ENCODE measurements at places on chromosomes 3 and 15.
A peak's percentile ranks its signal among the peaks of the same experiment; 100 is the strongest.

DNA sequence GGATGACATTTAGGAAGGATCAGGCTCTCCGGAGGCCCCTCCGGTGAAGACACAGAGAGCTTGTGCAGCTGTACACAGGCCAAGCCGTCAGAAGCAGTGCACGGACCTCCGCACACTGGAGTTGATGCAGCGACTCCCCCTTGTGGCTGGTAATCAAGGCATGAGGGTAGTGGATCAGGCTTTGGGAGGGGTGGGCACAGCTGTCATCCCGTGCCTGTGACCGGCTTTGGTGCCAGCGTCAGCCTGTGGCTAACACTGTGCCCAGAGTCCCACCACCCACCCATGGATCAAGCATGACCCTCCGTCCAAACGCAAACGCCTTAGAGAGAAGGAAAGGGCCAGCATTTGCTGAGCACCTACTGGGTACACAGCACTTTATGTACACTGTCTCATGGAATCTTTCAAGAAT lies 8.2 kb upstream of the GRIP2 start:
- DNase-seq, result peak; percentile 81

DNA sequence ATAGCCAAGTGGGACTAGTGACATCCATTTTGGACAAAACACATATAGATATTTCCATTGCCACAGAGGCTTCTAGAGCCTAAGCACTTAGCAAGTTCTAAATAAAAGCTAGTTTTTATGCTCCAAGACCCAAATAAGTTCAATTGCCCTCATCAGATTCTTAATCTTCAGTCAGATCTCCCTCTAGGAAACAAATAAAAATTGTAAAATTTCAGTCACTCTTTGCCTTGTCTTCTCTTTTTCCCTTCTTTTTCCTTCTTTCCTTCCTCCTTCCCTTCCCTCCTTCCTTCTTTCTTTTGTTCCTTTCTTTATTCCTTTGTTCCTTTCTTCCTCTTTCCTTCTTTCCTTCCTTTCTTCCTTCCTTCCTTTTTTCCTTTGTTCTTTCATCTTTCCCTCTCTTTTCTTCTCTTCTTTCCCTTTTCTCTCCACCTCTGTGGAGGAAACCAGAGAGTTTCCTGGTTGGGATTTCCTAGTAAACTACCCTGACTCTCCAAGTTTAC lies 68.8 kb upstream of the GADL1 start:
- DNase-seq, result no peak

DNA sequence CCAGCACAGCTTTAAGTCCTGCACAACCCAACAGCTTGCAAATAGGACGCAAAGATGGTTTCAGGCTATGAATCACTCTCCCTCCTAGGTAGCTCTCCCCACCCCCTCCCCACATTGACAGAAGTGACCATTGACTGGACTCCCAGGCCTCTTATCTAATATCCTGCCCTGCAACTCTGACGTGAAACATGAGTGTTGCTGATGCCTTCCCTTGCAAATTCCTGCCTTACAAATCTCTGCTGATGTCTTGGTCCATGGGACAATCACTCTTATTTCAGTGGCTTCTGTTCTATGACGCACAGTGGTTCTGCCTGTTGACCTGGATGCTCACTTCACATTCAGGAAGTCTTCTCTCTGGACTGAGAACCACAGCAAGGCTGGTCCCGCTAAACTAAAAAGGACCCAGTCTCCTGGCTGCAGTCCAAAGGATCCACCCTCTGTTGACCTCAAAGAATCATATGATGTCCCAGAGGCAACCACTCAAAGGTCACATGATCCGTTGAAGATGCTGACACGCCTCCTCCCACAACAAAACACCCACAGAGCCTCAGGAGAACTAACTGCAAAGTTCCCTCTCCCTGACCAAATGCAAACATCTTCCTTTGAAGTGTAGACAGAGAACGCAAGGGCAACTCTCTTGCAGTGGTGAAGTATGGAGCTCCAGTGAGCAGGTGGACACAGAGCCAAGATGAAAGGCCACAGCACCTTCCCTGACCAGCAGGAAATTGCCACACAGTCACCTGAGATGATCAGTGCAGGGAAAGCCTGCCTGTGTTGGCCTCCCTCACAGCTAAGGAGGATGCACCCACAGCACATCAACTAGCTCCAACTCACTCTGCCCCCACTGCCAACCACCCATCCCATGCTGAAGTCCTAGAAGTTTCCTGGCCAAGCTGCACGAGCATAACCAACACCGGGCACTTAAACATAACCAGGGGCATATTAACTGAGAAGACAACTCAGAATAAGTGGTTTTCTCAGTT lies 112.3 kb downstream of the ADAMTS17 start:
- no peak for DNase-seq

- no peak for DNase-seq
Observed at GRCh38 chr3:114078126-114078525, 21.6 kb downstream of the QTRT2 start.

- no peak for DNase-seq
Observed at GRCh38 chr3:22228705-22229104, 477.7 kb upstream of the ZNF385D start.

- DNase-seq, result no peak
Observed at GRCh38 chr3:27713435-27714145, 8.5 kb downstream of the EOMES start.

GRCh38 chr15:87710406-87710805 lies 546.1 kb downstream of the NTRK3 start:
- no peak for DNase-seq

DNA sequence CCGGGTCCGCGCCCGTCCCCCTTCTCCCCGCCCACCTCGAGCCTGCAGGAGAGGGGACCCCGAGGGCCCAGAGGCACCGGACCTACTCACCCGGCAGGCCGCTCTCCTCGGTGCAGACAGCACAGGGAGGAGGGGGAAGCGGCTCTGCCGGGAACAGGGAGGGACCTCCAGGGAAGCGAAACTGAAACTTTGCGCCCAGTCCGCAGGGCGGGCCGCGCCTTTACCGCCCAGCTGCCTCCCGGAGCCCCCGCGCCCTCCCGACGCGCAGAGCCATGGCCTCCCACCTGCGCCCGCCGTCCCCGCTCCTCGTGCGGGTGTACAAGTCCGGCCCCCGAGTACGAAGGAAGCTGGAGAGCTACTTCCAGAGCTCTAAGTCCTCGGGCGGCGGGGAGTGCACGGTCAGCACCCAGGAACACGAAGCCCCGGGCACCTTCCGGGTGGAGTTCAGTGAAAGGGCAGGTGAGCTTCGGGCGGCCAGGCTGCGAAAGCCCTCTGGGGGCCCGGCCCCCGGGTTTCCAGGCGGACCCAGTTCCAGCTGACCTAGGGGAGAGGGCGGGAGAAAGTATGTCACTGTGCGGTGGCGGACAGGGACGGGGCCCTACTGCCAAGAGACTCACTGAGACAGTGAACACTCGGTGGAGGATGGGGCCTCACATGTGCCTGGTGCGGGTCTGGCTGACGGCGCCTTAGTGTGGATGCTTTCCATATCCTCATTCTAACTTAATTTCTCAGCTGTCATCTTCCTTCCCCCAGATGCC lies at the start of the genes DTX3L and PARP9:
TSS of gene DTX3L (plus strand) at position 184 of the 758 bp plus-strand sequence. CDS start at position 273, 89 bp downstream.
TSS of gene PARP9 (minus strand) at position 146 of the 758 bp plus-strand sequence. CDS start 4,680 bp downstream, outside the sequence.
- DNase-seq, result peak; percentile 60

DNA sequence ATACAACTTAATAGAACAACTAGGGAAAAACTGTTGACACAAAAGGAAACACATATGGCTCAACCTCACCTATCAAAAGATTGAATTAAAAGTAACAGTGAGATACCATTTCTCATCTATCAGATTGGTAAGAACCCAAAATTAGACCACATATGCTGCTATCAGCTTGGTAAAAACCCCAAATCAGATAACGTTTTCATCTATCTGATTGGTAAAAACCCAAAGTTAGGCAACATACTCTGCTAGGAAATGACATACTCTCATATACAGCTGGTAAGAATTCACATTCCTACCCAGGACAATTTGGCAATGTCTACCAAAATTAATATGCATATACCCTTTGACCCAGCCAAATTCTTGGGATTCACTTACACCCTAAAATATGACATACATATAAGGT lies 26.3 kb downstream of the NRG4 start:
- DNase-seq, result no peak

DNA sequence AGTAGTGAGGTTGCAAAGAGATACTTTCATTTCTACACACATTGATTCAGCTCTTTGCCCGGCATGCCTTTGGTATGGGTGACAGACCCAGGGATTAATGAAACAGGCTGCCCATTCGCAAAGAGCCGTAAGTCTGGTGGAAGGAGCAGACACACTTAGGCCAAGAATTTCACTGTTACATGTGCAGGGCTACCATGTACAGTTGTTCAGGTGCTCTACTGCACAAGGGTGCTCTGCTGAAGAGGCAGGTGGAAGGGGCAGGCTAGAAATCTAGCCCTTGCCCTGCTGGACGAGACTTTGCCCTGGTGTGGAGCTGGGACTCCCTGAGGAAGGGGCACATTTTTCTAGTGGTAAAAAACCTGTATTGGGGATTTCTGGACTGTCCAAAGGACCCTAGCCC lies 26.2 kb upstream of the RASGRF1 start:
- DNase-seq, result no peak

DNA sequence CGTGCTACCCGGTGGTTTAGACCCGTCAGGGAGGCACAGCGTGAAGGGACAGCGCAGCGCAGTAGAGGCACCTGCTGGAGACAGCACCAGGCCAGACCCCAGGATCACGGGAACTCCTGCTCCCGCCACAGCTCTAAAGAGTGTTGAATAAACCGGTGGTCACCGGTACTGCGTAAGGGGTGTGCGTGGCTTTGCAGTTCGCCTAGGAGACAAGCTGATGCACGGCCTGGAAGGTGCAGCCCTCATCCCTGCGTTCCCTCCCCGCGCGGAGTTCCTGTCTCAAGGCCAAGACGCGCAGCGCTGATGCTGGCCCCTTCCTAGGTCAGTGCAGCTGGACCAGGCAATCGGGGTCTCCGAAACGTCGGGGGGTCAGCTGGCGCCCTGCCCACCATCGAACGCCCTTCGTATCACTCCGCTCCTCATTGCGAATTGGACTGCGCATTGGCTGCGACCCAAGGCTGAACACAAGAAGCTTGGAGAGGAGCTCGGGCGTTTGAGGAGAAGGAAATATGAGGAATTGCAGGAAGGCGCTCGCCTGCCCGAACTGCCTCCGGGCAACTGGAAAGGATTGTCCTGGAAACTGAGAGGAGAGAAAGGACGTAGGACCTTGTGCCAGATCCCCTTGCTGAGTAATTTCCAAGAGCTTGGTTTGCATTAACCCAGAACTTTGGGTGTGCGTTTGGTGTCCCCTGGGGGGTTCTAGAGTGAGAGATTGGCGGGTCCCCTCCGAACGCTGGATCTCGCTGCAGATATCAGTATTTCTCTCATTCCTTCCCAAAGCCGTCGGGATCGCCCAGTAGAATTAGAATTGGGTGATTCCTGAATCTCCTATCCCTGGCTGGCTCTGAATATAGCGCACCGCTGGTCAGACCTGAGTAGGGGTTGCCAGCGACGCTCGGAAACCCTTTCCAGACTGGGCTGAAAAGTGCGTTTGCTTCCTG lies 2.3 kb upstream of the SOX14 start:
- no peak for DNase-seq

- DNase-seq, result no peak
Observed at GRCh38 chr3:195903950-195904290, 4.4 kb downstream of the TNK2 start.

- DNase-seq, result no peak
Observed at GRCh38 chr15:88658972-88659931, 20.4 kb downstream of the ISG20 start.

- DNase-seq, result no peak
Observed at GRCh38 chr3:78670746-78671145, 1097.1 kb downstream of the ROBO1 start.

GRCh38 chr3:174438501-174439145 lies 420.5 kb upstream of the NAALADL2 start:
- DNase-seq, result no peak

GRCh38 chr3:2765002-2765579 lies 345.1 kb downstream of the IL5RA start:
- peak; percentile 8 for DNase-seq

- DNase-seq, result no peak
Observed at GRCh38 chr3:102297072-102297658, 137.7 kb upstream of the ZPLD1 start.

DNA sequence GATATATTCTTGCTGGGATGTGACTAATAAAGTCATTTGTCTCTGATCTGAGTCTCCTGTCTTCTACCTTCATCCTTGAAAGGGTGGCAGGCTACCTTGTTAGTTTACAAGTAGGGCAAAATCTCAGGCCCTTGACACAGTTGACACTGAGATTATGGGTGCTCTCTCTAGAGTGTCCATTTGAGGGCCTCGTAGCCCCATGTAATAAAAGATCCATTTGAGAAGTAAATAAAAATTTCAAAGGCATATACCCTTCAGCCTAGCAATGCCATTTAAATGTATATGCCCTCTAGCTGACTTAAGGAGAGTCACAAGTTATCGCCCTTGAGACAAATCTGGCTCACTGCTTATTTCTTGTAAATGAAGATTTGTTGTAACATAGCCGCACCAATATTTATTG lies 98.6 kb downstream of the TCF12 start:
- DNase-seq, result no peak

DNA sequence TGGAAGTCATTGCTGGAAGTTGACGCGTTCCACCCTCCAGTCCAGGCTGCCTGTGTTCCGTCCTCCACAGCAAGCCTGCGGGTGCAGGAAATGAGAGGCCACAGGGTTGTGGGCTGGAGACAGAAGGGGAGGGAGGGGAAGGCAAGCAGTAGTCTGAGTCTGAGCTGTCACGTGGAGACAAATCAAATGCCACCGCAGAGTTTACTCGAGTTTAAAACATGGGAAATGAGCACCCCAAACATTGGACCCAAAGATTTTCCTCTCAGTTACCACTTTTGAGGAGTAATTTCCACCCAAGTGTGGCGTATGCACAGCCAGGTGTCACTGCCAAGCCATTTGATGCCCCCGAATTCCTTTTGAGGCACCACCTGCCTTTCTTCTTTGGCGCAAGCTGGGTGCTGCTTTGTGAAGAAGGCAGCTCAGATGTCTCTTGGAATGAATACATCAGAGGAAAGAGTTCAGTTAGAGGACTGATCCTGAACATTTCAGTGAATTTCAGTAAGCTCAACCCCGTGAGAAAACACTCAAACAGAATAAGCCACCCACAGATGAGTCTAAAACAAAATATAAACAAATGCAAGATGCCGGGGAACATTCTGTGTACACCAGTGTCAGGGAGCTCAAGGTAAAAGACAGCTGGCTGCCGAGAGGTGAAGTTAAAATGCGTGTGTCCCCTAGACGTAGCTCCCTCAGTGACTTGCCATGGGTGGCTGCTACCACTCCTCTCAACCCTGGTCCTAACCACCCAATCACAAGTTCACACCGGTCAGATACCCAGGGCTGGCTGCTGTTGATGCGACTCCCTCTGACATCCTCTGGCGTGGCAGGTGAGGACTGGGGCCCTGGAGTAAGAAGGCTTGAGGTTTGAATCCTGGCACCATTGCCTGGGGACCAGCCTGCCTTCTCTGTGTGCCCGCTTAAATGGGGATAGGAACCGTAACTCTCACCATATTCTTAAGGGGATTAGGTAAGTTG lies 203.8 kb downstream of the UACA start:
- no peak for DNase-seq

- DNase-seq, result peak; percentile 23
Observed at GRCh38 chr15:60079210-60079609, 75.1 kb downstream of the FOXB1 start.

- DNase-seq, result peak; percentile 71
Observed at GRCh38 chr3:115692887-115693524, 69.7 kb downstream of the GAP43 start.

Data from HEK293T (cell line).